Common myeloid progenitor, CD34-positive (primary cell): ENCODE measurements at places on chromosomes 12 and 14.
A peak's percentile ranks its signal among the peaks of the same experiment; 100 is the strongest.

DNA sequence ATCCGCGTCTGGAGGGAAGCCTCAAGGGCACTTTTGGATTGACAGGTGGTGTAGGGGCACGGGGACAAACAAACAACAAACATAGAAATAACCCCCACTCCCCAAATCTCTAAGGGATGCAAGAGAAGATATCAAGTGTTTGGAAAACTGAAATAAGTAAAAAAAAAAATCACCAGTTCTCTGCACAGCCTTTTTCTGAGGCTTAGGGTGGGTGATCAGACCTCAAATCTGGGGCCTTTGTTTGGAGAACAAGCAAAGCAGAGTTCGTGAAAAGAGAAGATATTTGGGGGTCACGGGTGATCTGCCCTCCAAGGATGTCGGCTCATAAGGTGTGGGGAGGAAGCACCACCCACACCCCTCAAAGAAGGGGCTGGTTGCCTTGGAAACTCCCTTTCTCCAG lies 10.7 kb downstream of the TBX5 start:
- peaks cover 64% of the 10 kb centered on the region for H3K27me3 ChIP-seq
- H3K36me3 ChIP-seq, result no peaks in the 10 kb centered on the region
- H3K4me1 ChIP-seq, result no peaks in the 10 kb centered on the region

DNA sequence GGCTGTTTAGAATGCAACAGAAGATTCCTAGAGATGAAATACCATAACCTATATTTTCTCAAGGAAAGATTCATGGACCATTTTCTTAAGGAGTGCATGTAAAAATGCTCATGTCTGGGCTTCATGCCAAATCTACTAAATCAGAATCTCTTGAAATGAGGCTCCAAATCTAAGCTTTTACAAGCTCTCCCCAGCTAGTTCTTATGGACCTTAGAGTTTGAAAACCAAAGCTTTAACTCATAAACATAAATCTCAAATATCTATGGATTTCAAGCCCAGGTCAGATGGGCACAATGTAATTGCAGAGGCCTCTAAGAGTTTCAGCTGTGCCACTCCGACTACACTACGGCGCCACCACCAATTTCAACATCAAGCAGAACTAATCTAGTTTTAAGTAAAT lies 117.3 kb upstream of the CAND1 start:
- no peaks in the 10 kb centered on the region for H3K36me3 ChIP-seq
- DNase-seq, result no peak
- no peaks in the 10 kb centered on the region for H3K4me1 ChIP-seq
- H3K4me3 ChIP-seq, result no peak overlapping the region

DNA sequence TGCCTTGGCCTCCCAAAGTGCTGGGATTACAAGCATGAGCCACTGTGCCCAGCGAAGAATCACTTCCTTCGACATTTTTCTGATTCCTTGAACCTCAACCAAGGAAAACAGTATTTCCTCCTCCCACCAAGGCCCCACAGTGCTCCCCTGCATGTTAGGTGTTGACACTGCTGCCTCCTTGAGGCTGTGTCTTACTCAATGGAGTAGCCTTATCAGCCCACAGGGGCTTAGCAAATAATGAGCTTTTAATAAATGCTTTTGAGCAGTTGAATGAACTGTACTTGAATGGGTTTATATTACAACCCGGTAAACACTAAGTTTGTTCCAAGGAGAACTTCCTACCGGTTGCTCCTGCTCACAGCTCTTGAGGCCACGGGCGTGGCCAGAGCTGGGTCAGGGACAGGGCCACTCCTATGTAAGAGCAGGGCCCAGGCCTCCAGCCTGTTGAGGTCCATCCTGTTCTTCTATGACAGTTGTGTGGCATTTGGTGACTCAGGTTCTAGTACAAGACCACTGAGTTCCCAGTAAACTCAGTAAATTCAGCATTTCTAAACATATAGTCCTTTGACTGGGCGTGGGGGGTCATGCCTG lies 36.8 kb upstream of the TUBA1A start:
- peaks cover 42% of the 10 kb centered on the region for H3K4me1 ChIP-seq
- no peak overlapping the region for H3K4me3 ChIP-seq
- H3K36me3 ChIP-seq, result no peaks in the 10 kb centered on the region
- no peaks in the 10 kb centered on the region for H3K27me3 ChIP-seq
- no peak overlapping the region for H3K27ac ChIP-seq

DNA sequence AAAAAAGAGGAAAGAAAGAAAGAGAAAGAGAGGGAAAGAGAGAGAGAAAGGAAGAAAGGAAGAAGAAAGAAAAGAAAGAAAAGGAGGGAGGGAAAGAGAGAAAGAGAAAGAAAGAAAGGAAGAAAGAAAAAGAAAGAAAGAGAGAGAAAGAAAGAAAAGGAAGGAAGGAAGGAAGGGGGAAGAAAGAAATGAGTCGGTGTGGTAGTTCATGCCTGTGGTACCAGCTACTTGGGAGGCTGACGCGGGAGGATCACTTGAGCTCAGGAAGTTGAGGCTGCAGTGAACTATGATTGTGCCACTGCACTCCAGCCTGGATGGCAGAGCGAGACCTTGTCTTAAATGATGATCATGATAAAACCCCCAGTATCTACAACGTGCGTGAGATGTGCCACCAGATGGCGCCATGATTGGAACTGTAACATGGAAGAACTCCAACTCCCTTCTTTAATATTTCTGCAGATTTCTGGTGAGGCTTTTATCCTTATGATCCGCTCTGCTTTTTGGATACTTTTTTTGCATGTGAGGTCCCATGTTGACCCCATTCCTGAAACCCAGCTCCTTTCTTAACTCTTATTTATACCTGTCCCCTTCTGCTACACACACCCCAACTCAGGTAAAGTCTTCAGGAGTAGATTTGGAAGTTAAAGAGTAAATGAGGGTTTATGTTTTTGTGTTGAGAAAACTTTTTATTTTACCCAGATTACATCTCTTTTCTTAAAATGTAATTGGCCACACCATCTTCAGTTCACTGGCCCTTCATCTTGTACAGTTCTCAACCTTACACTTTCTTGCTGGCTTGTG lies 25.6 kb downstream of the RNASE10 start:
- no peak overlapping the region for H3K4me3 ChIP-seq
- no peak overlapping the region for H3K27ac ChIP-seq
- H3K27me3 ChIP-seq, result no peaks in the 10 kb centered on the region
- DNase-seq, result peak; percentile 92
- H3K4me1 ChIP-seq, result peaks cover 12% of the 10 kb centered on the region

DNA sequence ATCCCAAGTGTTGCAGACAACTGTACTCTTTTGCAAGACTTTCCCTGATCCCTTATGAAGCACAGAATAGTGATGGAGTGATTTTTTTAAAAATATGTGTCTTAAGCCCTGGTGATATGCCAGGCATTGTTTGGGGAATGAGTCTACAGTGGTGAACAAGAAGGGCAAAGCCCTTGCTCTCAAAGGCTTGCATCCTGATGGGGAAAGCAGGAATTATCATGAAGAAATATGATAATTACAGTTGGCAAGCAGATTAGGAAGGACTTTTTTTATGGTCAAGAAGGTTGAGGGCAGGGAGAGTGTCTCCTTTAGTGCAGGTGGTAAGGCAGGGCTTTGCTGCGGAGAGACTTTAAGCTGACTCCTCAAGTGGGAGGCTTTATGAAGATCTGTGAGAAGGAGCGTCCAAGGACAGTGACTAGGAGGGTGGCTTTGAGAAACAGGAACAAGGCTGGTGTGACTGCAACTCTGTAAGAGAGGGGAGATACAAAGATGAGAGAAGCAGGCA lies 100.2 kb downstream of the SYNE2 start:
- peaks cover 2% of the 10 kb centered on the region for H3K27me3 ChIP-seq
- no peaks in the 10 kb centered on the region for H3K36me3 ChIP-seq
- H3K27ac ChIP-seq, result no peak overlapping the region
- no peak for DNase-seq

GRCh38 chr14:99660006-99660566 lies 15.2 kb downstream of the HHIPL1 start:
- peaks cover 21% of the 10 kb centered on the region for H3K27me3 ChIP-seq
- DNase-seq, result no peak
- H3K4me3 ChIP-seq, result no peak overlapping the region
- H3K27ac ChIP-seq, result no peak overlapping the region
- H3K4me1 ChIP-seq, result no peaks in the 10 kb centered on the region

DNA sequence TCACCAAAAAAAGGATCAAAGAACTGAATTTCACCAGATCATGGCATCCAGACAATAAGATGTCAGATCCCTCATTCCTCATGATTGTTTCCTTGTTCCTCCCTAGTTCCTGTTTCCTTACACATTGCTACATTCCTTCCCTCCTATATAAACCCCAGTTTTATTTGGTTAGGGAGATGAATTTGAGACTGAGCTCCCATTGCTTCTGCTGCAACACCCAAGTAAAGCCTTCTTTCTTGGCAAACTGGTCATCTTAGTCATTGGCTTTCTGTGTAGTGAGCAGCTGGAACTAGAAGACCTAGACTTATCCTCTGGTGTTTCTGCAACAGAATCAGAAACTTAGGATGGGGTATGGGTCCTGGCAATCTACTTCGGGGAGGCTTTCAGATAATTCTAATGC lies 217.9 kb downstream of the NOVA1 start:
- H3K27me3 ChIP-seq, result no peaks in the 10 kb centered on the region
- H3K36me3 ChIP-seq, result no peaks in the 10 kb centered on the region
- no peak overlapping the region for H3K27ac ChIP-seq
- H3K4me1 ChIP-seq, result no peaks in the 10 kb centered on the region
- DNase-seq, result no peak
- H3K4me3 ChIP-seq, result no peak overlapping the region

DNA sequence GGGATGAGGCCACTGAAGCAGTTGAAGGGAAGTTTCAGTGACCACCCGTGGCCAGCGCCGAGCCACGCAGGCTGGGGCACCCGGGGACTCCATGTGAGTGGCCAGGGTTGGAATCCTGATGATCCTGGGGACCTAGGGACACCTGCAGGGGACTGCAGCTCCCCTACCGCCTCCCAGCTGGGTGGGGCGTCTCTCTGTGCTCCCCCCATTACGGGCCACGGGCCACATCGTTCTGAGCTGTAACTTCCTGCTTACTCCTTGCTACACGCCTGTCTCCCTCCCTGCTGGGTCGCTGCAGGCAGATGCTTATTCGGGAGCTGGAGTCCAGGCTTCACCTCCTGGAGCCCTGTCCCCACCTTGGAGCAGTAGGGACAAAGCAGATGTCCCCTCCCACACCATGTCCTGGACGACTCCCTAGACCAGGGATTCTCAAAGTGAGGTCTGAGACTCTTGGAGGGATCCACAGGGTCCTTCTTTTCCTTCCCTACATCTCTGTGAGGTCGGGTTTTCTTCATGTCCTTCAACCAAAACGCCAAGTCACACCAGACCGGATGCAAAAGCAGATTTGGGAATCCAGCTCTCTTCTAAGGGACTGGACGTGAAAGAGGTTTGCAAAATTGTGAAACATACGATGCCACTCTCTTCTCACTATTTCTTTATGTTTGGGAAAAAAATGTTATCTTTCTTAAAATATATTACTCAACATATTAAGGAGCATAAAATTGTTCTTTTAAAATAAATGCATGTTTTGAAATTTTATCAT lies 85.9 kb upstream of the NCOR2 start:
- no peak for DNase-seq
- peaks cover 24% of the 10 kb centered on the region for H3K4me1 ChIP-seq
- H3K27me3 ChIP-seq, result no peaks in the 10 kb centered on the region
- H3K36me3 ChIP-seq, result no peaks in the 10 kb centered on the region
- no peak overlapping the region for H3K4me3 ChIP-seq

- no peaks in the 10 kb centered on the region for H3K27me3 ChIP-seq
- no peak overlapping the region for H3K4me3 ChIP-seq
- no peak for DNase-seq
- no peaks in the 10 kb centered on the region for H3K4me1 ChIP-seq
- no peak overlapping the region for H3K27ac ChIP-seq
Observed at GRCh38 chr14:64953661-64954060, 11.1 kb upstream of the GPX2 start.

- DNase-seq, result no peak
- H3K4me1 ChIP-seq, result no peaks in the 10 kb centered on the region
- peaks cover 84% of the 10 kb centered on the region for H3K36me3 ChIP-seq
- H3K4me3 ChIP-seq, result no peak overlapping the region
- no peaks in the 10 kb centered on the region for H3K27me3 ChIP-seq
Observed at GRCh38 chr14:31166271-31166561, 41.4 kb downstream of the HECTD1 start.

- H3K36me3 ChIP-seq, result no peaks in the 10 kb centered on the region
- no peak for DNase-seq
- peaks cover 18% of the 10 kb centered on the region for H3K4me1 ChIP-seq
- peaks cover 6% of the 10 kb centered on the region for H3K27me3 ChIP-seq
Observed at GRCh38 chr14:72924337-72924736, 1.9 kb upstream of the DCAF4 start.

- no peaks in the 10 kb centered on the region for H3K4me1 ChIP-seq
- H3K36me3 ChIP-seq, result no peaks in the 10 kb centered on the region
- no peak overlapping the region for H3K4me3 ChIP-seq
- no peak overlapping the region for H3K27ac ChIP-seq
- no peaks in the 10 kb centered on the region for H3K27me3 ChIP-seq
Observed at GRCh38 chr14:65815127-65815526, 402.6 kb downstream of the FUT8 start.

GRCh38 chr14:32254952-32255679 lies 52.0 kb upstream of the RNU6-8 start:
- peaks cover 6% of the 10 kb centered on the region for H3K4me1 ChIP-seq
- no peaks in the 10 kb centered on the region for H3K27me3 ChIP-seq
- no peak overlapping the region for H3K27ac ChIP-seq
- no peak overlapping the region for H3K4me3 ChIP-seq
- no peaks in the 10 kb centered on the region for H3K36me3 ChIP-seq
- peak; percentile 85 for DNase-seq

- H3K4me3 ChIP-seq, result no peak overlapping the region
- no peaks in the 10 kb centered on the region for H3K27me3 ChIP-seq
- H3K27ac ChIP-seq, result no peak overlapping the region
- no peaks in the 10 kb centered on the region for H3K4me1 ChIP-seq
Observed at GRCh38 chr12:126960221-126960620, 1306.7 kb upstream of the TMEM132C start.

DNA sequence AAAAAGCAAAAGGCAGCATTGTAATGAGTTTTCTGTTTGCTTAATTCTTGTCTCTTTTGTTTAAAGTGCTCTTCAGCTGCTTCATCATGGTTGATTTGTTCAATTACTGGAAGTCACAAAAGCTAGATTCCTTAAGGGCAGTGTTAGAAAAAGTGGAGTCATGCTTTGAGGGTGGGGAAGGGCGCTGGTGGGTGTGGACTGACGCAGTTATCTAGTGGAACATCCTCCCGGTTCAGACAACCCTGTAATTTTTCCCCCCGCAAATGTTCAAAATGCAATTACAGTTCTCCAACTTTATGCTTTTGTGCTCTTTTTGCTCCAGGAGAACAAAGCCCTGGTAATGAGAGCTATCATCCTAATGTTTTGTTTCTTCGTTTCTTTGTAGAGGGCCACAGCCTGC lies 2.1 kb downstream of the AKAP6 start:
- no peaks in the 10 kb centered on the region for H3K4me1 ChIP-seq
- no peak overlapping the region for H3K27ac ChIP-seq
- no peaks in the 10 kb centered on the region for H3K36me3 ChIP-seq
- H3K27me3 ChIP-seq, result no peaks in the 10 kb centered on the region
- DNase-seq, result no peak

DNA sequence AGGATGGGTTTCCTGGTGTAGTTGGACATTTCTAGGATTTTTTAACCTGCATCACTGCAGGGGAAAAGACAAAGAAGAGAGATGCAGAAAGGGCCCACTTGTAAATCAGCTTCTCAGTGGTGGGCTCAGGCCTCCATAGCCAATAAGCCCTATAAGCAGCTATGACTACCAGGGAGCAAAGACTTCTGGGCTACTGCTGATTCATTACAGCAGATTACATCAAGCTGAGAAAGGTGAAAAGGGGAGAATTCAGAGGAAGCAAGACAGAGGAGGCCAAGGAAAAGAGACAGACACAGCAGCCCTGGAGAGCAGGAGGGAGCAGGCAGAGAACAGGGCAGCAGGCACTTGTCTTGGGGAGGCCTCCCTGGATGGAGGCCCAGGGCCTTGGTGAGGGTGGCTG lies 95.2 kb downstream of the KCNA5 start:
- no peaks in the 10 kb centered on the region for H3K4me1 ChIP-seq
- peaks cover 2% of the 10 kb centered on the region for H3K27me3 ChIP-seq
- no peak for DNase-seq
- H3K4me3 ChIP-seq, result no peak overlapping the region
